ENCODE measurements at places on chromosomes 16 and 17. TPM values are rescaled to one million over a fixed set of nuclear protein-coding genes. Genes with fewer than 3 reads are reported as not detected.

DNA sequence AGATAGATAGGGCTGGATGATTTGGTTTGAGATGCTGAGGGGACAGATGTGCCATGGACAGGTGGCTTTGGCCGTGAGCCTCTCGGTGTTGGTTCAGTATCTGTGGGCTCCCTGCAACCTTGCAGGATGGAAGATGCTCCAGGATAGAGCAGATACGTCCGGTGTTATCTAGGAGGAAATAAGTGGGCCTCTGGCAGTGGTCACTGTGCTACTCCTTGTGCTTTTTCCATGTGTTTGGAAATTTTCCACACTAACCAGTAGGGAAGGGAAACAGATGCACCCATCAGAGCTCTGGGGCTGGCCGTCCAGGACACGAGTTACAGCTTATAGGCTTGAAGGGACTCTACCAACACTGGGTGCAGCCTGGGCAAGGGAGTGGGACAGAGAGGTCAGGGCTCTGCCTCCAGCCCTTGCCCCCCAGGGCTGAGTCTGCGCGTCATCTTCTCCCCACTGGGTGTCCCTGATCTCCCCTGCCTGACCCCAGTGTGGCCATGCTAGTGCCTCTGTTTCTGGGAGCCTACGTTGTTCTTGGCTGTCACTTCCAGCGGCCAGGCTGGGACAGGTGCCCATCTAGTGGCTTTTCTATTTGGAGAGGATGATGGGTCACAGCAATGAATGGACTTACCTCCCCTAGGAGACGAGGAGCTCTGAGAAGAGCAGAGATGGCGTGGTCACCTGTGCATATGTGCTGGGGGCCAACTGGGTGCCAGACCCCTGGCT lies 166.9 kb downstream of the SEC14L1 start:
- H3K27ac ChIP-seq, result peak overlapping the region; percentile 75
- H3K4me1 ChIP-seq, result peaks cover 59% of the 10 kb centered on the region
- H3K4me3 ChIP-seq, result no peak overlapping the region
- H3K36me3 ChIP-seq, result peaks cover 31% of the 10 kb centered on the region
- H3K27me3 ChIP-seq, result no peaks in the 10 kb centered on the region

- no peaks in the 10 kb centered on the region for H3K4me1 ChIP-seq
- H3K4me3 ChIP-seq, result no peak overlapping the region
- DNase-seq, result no peak
- peaks cover 18% of the 10 kb centered on the region for H3K27me3 ChIP-seq
- H3K27ac ChIP-seq, result no peak overlapping the region
Observed at GRCh38 chr16:79429381-79430190, 171.0 kb downstream of the MAF start.

DNA sequence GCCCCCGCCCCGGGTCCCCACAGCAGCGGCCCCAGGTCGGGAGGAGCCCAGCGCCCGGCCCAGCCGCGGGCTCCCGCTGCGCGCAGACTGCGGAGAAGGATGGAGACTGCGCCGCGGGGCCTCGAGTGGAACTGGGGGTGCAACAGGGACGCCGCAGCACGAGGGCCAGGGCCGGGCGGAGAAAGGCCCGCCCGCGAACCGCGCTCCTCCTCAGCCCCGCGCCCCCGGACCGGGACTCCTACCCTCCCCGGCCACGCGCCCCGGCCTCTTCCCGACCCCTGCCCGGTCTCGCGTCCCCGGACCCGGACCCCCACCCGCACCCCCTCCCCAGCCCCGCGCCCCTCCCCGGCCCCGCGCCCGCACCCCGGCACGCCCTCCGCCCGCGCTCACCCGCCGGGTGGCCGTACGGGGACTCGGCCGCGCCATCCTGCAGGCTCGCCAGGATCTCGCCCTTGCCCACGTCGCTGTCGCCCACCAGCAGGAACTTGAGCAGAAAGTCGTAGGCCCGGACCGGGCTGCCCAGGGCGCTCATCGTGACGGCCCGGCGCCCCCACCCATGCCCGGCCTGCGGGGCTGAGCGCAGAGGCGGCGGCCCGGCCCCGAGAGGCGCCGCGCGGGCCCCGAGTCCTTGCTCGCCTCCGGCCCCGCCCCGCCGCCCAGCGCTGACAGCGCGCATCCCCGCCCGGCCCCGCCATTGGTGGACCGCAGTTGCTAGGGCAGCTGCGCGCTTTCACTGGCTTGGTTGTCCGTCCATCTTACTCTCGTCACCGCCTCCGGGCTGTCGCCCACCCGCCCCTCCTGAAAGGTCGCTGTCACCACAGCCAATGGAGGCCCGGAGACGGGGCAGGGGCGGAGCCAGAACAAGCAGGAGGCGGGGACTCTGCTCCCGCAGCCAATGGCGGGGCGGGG lies at the start of gene RAB40B:
Gene RAB40B (minus strand): TSS at position 634 of the 909 bp plus-strand sequence. CDS start 102 bp downstream, at position 532.
- peaks cover 54% of the 10 kb centered on the region for H3K4me1 ChIP-seq
- peaks cover 11% of the 10 kb centered on the region for H3K27me3 ChIP-seq
- DNase-seq, result peak; percentile 96
- no peak within 1 kb of the TSS for H3K27ac ChIP-seq
- peak within 1 kb of the TSS; percentile 85 for H3K4me3 ChIP-seq

DNA sequence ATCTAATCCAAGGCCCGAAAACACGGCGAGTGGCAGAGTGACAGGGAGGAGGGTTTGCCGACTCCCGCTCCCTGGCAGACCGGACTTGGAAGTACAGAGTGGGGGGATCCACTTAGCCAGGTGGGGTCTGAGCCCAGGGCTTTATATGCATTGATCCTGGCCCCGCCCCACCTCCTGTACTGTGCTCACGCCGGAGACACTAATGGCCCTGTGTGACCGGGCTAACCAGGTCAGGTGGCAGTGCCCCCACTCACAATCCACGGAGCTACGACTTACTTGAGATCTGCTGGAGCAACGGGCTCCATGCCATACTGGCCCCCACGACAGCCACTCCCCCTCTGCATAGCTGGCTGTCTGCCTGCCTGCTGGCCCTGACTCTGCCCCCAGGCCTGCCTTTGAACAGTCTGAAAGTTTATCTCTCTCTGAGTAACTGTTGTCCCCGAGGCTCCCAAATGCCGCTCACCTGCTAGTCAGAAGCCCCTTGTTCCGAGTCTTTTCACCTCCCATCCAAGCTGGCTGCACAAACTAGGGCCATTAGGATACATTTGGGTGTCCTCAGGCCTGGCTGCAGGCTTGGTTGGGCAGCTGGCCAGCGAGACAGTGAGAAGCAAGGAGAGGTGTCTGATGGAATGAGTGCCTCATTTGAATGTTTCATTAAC lies 28.0 kb downstream of the CACNA1G start:
- DNase-seq, result no peak
- no peaks in the 10 kb centered on the region for H3K36me3 ChIP-seq
- H3K27ac ChIP-seq, result no peak overlapping the region
- peaks cover 27% of the 10 kb centered on the region for H3K4me1 ChIP-seq
- no peak overlapping the region for H3K4me3 ChIP-seq
- H3K27me3 ChIP-seq, result peaks cover 97% of the 10 kb centered on the region

GRCh38 chr17:8857919-8858318 lies 9.6 kb downstream of the PIK3R6 start:
- no peak overlapping the region for H3K4me3 ChIP-seq
- no peak for DNase-seq
- no peak overlapping the region for H3K27ac ChIP-seq
- H3K27me3 ChIP-seq, result no peaks in the 10 kb centered on the region
- no peaks in the 10 kb centered on the region for H3K36me3 ChIP-seq
- H3K4me1 ChIP-seq, result peaks cover 32% of the 10 kb centered on the region

- H3K27ac ChIP-seq, result no peak overlapping the region
- no peaks in the 10 kb centered on the region for H3K27me3 ChIP-seq
- H3K4me1 ChIP-seq, result no peaks in the 10 kb centered on the region
- no peak for DNase-seq
Observed at GRCh38 chr16:27746076-27746855, 196.3 kb downstream of the KATNIP start.

DNA sequence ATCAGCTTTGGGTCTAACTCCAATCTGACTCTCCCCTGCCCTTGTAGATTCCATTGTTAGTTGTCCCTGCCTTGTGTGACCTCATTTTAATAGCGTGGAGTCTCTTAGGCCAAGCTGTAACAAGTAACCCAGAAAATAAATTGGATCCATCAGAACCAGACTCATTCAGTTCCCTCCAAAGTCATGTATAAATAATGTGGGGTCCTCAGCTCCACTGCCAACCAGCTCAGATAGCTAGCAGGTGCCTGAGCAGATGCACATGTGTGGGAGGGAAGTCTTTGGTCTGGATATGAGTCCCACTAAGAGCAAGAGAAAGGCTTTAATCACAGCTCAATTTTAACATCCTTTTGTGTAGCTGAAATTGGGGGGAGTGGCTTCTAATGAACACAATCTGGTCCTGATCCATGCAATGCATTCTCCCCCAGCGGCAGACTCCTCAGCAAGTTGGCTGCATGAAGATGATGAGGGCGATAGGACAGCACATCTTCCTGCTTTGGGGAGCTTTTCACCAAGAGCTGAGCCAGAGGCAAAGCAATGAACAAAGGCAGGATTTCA lies 151.6 kb downstream of the ABCC12 start:
- H3K4me3 ChIP-seq, result no peak overlapping the region
- H3K27ac ChIP-seq, result no peak overlapping the region
- no peaks in the 10 kb centered on the region for H3K4me1 ChIP-seq
- H3K27me3 ChIP-seq, result 0 out of 3 replicates have a peak, but pooled peaks cover 4% of the 10 kb centered on the region
- no peaks in the 10 kb centered on the region for H3K36me3 ChIP-seq

DNA sequence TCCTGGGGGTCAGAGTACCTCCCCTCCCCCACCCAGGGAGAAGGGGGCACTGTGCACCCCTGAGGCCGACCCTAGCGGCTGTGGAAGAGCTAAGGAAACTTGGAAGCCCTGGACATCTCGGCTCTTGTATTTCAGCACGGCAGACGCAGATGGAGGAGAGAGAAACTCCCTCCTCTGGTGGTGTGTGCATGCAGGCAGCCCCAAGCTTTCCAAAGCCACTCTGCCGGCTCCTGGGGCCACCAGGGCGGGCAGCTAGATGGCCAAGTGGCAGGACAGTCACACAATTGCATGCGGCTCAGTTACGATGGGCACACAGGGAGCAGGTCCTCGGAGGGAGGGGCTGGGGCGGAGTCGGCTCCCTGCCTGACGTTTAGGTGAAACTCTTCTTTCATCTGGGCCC lies 195.5 kb downstream of the RBFOX3 start:
- no peaks in the 10 kb centered on the region for H3K4me1 ChIP-seq
- no peak overlapping the region for H3K4me3 ChIP-seq
- DNase-seq, result no peak
- peaks cover 91% of the 10 kb centered on the region for H3K27me3 ChIP-seq
- no peaks in the 10 kb centered on the region for H3K36me3 ChIP-seq

DNA sequence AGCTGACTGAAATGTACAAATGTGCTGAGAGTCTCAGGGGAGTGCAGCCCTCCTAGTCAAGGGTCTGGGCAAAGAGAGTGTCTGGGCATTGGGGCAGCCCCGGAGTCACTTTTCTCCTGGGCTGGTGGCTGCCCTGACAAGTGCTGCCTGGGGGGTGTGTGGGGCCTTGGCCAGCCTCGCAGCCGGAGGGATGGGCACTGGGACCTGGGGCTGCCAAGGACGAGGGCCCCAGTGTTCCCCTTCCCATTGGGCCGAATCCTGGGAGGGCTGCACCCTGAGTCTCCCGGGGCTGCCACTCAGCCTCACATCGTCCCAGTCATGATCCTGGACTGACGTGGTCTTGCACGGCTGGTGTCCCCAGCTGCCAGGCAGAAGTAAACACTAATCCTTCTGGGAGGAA lies 132.3 kb downstream of the BANP start:
- no peak for DNase-seq
- H3K4me3 ChIP-seq, result no peak overlapping the region
- H3K36me3 ChIP-seq, result peaks cover 4% of the 10 kb centered on the region
- no peak overlapping the region for H3K27ac ChIP-seq

RBFOX1 gene
- not detected for total RNA-seq

SMARCE1 gene
- total RNA-seq, result 168 TPM

PABPN1L gene
- total RNA-seq, result not detected

PPL gene
- 6.6 TPM for total RNA-seq

EXOC3L1 gene
- total RNA-seq, result not detected

CCL4 gene
- total RNA-seq, result not detected
